Ureter (tissue), 1 donor: ENCODE measurements at places on chromosomes 5 and 9.

DNA sequence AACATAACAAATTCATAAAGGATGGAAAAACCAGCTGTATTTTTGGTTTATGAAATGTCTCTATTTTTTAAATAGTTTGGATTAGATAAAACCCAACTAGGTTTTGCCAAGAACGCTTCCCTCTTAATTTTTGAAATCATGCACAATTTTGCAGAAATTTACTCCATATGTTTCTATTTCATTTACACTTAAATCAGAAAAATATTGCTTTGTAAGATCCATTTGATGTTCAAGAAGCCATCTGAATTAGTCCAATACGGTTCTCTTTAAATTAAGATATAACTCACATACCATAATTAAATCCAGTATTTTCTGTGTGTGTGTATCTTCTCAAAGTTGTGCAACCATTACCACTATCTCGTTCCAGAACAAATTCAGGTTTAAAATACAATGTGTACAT lies 78.6 kb upstream of the FBXL7 start:
- DNase-seq = no peak

- DNase-seq = peak; percentile 73
Observed at GRCh38 chr9:6632516-6633183, 12.9 kb downstream of the GLDC start.

GRCh38 chr5:69035665-69036064 lies 58.1 kb upstream of the SLC30A5 start:
- DNase-seq = no peak

DNA sequence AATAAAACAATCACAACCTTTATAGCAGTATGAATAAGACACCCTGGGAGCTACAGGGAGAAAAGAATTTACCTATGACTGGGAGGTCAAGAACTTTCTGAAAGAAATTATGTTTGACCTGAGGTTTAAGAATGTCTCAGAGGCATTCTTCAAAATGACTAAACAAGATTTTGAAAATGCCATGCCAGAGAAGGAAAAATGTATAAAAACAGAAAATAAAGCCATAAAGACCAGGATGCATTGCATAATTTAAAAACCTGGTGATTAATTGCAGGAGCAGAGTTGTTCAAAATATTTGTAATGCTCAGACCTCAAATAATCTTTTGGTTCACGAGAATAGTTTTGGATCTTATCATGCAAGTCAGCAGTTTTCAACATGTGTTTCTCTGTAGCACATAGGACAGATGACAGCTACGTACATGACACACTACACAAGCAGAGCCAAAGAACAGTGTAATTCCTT lies 954.7 kb upstream of the ARRDC3 start:
- DNase-seq = no peak

- DNase-seq = no peak
Observed at GRCh38 chr9:94736759-94737158, 10.3 kb downstream of the AOPEP start.

DNA sequence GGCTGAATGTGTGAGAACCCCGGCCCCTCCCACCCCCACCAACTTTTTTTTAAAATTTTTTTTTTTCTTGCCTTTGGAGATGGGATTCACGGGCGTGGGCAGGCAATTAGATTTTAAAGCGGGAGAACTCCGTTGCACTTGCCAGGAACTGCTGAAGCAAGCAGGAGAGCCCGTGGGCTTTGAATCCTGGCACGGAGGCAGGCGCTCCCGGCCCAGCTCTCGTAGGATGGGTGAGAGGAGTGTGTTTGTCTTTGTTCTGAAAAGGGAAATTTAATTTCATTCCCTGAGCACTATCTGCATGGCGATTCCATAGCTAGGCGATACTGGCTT lies 54.3 kb upstream of the BOD1 start:
- peak; percentile 54 for DNase-seq
